ENCODE measurements at places on chromosomes 16 and 17. TPM values are rescaled to one million over a fixed set of nuclear protein-coding genes. Genes with fewer than 3 reads are reported as not detected.
A peak's percentile ranks its signal among the peaks of the same experiment; 100 is the strongest.

DNA sequence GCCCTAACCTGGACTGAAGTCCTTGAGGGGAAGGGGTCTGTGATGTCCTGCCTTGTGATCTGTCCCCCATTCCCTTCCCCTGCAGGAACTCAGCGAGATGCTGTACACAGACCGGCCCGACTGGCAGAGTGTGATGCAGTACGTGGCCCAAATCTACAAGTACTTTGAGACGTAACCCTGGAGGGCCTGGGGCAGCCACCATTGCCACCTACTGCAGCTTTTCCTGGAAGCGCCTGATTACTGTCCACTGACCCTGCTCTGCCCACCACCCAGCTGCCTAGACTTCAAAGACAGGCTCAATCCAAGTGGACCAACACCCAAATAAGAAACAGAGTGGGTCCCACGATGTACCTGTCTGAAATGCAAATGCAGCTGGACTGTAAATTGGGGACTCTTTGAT lies 153.4 kb downstream of the LGALS9B start:
- DNase-seq = no peak

GRCh38 chr17:50422738-50423137 lies 3.3 kb upstream of the ACSF2 start:
- no peak for DNase-seq

DNA sequence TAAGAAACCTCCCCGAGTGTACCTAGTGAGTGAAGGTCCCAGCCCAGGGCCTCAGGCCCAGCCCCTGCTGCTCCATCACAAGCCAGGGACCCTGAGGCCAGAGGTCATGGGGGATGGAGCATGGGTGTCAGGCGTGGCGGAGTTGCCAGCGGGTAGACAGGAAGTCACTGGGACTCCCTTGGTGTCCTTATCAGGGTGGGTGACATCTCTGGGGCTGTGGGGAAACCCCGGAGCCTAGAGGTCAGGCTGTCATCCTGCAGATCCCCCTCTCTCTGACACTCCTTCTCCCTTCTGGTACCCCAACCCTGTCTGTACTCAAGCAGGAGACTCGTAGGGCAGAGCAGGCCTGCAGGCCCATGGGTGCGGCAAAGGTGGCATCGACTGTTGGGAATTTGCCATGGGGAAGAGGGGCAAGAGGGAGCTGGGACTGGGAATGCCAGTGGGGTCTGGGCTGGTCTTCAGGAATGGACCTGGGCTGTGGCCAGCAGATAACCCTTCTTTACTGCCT lies 10.8 kb upstream of the ADGRG1 start:
- no peak for DNase-seq

- no peak for DNase-seq
Measured at GRCh38 chr17:64392300-64392699, 1.6 kb upstream of the PECAM1 start.

Gene WFIKKN1
- 0.41 TPM for total RNA-seq

Gene KIF19
- total RNA-seq = not detected

- DNase-seq = peak; percentile 41
Measured at GRCh38 chr17:55898195-55898594, 147.3 kb downstream of the PCTP start.

GRCh38 chr17:44677136-44677535 lies 12.4 kb downstream of the CCDC43 start:
- DNase-seq = no peak

DNA sequence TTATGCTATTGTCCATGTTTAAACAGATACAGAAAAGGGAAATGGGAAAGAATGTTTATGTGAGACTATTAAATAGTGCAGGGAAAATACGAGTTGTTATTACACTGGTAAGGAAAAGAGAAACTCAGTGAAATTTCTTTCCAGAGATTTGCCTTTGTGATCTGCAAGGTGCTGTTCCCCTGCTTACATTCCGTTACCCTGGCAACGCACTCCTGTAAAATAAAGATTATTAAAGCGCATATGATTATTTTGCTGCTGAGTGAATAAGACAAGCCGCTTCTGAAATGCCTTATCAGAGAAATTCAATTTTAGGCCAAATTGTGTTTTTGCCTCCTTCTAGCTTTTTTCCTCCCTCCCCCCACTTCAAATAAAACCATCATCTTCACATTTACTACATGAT lies 328.6 kb upstream of the PMFBP1 start:
- DNase-seq = no peak

DNA sequence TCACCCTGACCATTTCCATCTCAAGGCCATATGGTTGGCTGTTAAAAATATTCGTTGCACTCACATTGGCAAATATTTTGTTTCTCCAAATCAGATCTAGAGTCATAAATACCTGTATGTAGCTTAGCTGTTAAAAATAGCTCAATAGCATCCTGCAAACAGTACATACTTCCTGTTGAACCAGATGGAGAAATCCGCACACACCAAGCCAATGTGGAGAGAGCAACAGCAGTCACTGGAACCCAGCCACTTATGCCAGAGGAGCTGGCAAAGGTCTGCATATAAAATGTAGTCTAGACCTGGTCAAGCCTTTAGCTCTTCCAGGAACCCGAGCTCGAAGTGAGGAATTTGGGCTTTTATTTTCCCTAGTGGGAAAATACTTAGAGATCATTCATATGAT lies 146.4 kb upstream of the KCNJ16 start:
- no peak for DNase-seq

DNA sequence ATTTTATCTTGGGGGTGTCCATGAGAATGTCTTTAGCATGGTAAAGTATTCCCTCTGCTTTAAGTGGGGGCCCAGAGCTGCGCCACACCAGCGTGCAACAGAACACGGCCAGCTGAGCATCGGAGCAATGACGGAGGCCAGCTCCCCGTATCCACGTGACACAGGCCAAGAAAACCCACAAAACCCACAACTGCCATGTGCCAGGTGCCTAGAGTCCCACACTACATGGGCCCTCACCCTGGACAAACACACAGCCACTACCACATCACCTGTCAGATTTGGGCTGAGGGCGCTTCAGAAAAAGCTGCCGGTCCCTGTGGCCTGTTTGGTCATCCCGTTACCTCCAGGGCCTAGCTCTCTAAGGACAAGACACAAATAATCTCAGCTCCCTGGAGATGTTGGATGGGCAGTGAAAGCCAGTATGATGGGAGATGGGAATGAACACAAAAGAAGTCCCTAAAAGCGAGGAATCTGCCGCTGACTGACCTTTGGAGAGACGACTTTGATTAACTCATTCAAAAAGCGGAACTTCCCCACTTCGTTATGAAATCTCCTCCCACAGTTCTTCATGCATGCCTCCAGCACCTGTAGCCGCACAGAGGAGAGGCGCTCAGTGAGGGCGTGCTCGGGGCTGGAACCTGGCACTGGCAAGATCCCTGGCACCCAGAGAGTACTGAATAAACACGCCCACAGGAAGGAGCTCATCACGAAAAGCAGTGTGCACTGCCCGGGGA lies 17.1 kb downstream of the GGA3 start:
- no peak for DNase-seq

GRCh38 chr17:65547253-65547670 lies 14.2 kb downstream of the AXIN2 start:
- DNase-seq = no peak

Gene C17orf113
- total RNA-seq = 0.18 TPM

DNA sequence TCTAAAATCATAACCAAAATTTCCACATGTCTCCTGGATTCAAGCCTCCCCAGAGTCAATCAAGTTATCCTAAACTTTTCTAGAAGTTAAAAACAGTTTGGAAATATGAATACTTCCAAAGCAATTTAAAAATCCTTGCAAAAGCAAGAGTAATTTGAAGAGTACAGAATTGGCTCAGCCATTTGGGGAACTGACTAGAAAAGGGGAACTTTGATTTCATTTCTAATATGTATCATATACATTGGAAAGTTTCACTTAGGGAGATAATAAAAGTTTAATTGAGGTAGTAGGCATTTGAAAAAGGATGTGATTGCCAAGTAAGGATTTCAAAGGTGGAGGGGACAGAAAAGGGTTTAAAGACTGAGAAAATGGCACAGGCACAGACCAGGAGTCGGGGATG lies 9.0 kb upstream of the SLFN12L start:
- DNase-seq = no peak

Gene VAT1L
- 0.24 TPM for total RNA-seq

GRCh38 chr17:22505660-22506059 lies 813.3 kb downstream of the KCNJ18 start:
- DNase-seq = no peak

GRCh38 chr16:4968879-4969483 lies 10.9 kb downstream of the SEC14L5 start:
- DNase-seq = no peak

- DNase-seq = no peak
Measured at GRCh38 chr16:74449470-74449869, 28.2 kb upstream of the CLEC18B start.

DNA sequence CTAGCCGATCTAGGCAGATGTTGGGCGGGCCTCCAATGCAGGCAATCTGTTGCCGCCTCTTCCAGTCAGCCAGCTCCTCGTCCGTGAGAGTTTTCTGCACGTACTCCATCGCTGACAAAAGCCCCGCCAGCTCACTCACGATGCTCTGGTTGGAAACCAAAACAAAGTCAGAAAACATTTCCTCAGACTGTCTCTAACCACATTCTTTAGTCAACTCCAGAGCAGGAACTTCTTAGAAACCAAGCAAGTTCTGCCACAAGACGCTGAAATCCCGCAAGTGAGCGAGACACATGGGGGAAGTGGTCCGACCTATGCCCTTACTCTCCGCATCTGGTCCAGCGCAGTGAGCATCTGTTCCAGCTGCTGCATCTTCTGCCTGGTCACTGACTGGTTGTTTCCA lies 49.1 kb downstream of the STAT5A start:
- no peak for DNase-seq

- no peak for DNase-seq
Measured at GRCh38 chr16:89138843-89139520, 32.6 kb upstream of the CDH15 start.

GRCh38 chr17:19642373-19642893 lies 6.1 kb upstream of the ALDH3A2 start:
- DNase-seq = no peak

DNA sequence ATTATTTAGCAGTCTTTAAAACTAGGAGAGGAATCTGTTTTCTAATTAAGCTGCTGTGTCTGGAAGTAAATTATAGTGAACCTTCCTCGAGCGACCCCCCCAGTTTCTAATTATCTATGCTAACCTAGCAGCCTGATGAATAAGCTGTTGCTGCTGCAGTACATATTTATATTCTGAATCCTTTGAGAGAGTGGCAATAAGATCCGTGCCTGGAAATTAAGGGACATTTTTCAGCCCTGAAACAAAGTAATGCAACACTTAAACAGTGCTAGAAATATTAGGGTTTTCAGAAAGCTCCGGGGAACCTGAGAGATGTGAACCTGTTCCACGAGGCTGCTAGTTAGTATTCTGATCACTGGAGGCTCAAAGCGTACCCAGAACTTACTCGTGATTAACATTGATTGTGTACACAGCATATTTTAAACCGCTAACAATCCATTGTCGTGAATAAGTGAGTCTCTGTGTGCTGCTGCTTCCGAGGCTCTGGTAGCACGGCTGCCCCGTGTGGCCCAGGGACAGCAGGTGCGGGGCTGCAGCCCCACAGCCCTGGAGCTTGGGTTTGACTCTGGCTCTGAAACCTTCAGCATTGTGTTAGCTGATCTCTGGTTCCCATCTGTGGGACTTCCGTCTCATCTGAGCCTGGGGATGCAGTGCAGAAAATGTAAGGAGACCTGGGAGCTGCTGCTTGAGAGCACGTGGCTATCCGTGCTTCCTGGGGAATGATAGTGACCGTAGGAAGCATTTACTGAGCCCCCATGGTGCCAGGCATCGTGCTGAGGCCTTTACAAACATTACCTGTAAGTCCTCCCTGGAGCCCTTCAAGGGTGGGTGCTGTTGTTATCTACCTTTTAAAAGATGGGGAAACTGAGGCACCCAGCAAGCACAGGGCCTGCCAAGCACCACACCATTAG lies 190.9 kb upstream of the CHMP6 start:
- DNase-seq = no peak

Gene SLFN14
- total RNA-seq = not detected

Gene CACNG3
- total RNA-seq = not detected

- DNase-seq = no peak
Measured at GRCh38 chr17:34613064-34614019, 34.0 kb downstream of the TMEM132E start.

Gene HASPIN
- total RNA-seq = 16.2 TPM

DNA sequence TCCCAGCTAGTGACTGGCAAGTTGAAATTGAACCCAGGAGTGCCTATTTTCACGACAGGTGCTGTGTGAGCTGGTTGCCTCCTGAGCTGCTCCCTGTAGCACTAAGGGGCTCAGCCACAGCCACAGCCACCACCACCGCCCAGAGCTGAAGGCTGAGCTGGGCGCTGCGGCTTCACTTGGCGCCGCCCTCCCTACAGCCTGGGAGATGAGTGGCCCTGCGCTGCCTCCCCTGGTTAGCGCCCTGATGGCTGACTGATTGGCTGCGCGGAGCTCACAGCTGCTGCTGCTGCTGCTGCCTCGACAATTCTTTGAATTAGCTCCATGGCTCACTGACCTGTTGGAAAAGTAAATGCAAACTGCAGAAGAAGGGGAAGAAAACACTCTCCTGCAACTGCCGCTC lies 91.8 kb upstream of the TMEM132E start:
- no peak for DNase-seq

Gene SOX9
- total RNA-seq = 4.0 TPM

DNA sequence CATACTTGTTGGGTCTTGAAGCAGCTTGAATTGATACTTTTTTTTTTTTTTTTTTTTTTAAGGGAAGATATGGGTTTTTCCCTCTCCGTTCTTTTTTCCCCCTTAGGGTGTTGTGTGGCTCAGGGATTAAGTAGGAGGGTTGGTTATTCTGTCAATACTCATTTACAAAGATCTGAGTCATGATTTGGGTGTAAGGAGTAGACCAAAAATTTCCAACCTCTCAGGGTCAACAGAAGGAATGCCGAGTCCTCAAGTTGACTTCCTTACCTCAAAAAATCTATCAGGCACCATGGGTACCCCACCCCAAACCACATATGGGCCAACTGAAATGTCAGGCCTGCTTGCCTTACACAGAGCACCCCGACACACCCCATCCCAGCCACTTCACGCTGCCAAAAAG lies 230.5 kb downstream of the CCDC182 start:
- no peak for DNase-seq

Gene GSG1L2
- not detected for total RNA-seq

GRCh38 chr16:56344518-56345405 lies 80.6 kb downstream of the AMFR start:
- DNase-seq = no peak

Gene QPRT
- total RNA-seq = 0.13 TPM

- peak; percentile 74 for DNase-seq
Measured at GRCh38 chr17:78168903-78169793, 767 bp downstream of the SYNGR2 start.
